ENCODE measurements at places on chromosomes 12 and 14. TPM values are rescaled to one million over a fixed set of nuclear protein-coding genes. Genes with fewer than 3 reads are reported as not detected.

CISTR gene
- 0.83 TPM for total RNA-seq

CAPZA3 gene
- not detected for total RNA-seq

IL26 gene
- total RNA-seq, result not detected

CPM gene
- total RNA-seq, result 7.7 TPM

SP7 gene
- total RNA-seq, result not detected

CYP46A1 gene
- 3.0 TPM for total RNA-seq

TSPAN11 gene
- total RNA-seq, result 1.9 TPM

DNA sequence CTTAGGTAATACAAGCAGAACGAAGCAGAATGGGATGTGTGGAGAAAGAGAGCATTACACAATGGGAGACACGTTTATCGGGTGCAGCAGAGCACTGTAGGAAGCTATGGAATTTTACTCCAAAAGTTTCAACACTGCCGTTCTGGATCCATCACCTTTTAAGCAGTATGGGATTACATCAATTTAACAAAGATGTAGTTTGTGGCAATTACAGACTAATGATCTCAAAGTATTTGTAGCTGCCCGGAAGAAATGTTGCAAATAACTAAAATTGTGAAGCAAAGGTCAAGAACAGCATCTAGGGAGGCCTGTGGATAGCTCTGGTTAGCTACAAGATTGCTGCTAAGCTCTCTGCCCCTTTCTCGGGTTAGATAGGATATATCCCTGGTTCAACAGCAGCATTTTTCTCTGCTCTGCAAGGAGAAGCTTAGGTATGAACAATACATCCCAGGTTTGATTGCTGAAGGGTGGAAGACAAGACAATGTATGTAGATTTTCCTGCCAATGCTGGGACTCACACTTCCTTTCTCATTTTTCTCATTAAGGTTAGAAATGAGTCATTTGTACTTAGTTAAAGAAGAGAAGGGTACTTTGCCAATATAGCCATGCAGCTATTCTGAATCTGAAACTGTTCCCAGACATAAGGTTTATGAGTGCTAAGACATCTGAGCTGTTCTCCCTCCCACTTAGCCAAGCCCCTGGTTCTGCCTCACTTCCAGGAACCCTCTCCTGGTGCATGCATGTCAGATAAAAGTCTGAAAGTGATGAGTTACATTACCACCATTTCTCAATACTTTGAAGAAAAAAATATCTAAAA lies 75.0 kb upstream of the HIF1A start:
- no peak for DNase-seq

- DNase-seq, result no peak
Measured at GRCh38 chr14:26595926-26596542, 1.8 kb downstream of the NOVA1 start.

DNA sequence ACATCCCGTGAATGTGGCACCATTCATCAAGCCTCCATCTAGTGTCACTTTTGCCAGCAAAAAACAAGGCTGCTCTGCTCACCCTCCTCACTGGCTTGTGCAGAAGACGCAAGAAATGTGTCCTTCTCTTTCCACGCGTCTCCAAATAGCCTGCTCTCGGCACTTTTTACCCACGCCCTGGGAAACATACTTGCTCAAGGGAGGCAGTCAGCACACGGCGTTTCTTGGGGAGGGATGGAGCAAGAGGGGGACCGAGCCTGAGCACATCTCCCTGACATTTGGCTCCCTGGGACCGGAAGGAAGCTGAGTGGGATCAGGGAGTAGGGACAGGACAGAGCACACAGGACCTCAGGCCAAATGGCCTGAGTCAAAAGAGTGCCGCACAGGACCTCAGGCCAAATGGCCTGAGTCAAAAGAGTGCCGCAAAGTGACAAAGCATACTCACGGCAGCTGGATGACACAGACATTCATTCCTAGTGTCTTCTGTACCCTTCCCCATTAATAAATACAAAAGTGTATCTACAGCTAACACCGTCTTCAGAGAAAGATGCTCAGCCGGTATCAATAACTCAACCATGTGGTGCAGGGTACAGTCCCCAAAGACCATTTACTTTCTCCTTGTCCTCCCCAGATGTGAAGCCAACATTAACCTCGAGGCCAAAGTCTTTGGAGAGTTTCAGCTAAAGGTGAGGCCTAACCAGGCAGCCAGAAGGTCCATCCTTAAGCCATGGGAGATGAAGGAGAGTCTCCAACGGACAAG lies 7.1 kb downstream of the BCL11B start:
- no peak for DNase-seq

- DNase-seq, result no peak
Measured at GRCh38 chr12:3950714-3951320, 77.6 kb upstream of the PARP11 start.

- DNase-seq, result peak; percentile 35
Measured at GRCh38 chr12:117685110-117685926, 283.5 kb downstream of the KSR2 start.

DNA sequence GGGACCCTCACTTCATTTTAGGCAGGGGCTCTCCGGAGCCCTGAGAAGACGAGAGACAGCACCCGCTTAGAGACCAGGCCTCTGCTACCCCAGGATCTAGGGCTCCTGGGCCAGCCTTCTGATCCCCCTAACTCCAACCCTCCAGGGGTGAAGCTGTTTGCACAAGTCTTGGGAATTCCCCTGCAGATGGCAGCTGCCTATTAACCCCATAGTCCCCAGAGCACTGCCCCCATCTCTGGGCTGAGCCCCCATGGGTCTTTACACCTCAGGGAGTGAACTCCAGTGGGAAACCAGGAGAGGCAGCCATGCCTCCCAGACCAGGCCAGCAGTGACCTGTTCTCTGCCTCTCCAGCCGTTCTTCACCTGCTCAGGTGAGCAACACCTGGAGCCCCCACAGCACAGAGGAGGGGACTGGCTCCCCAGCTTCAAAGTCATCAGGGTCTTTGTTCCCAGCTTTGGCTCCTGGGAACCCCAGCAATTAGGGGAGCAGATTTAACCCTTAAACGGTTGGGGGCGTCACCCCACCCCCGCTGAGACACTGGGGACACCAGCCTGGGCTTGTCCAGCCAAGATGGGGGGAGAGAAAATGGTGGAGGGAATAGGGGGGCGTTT lies 2.3 kb downstream of the WNT10B start:
- DNase-seq, result no peak

- DNase-seq, result peak; percentile 9
Measured at GRCh38 chr14:100862277-100862676, 36.4 kb downstream of the MEG3 start.

GRCh38 chr14:72975770-72976169 lies 49.5 kb downstream of the DCAF4 start:
- no peak for DNase-seq

DNA sequence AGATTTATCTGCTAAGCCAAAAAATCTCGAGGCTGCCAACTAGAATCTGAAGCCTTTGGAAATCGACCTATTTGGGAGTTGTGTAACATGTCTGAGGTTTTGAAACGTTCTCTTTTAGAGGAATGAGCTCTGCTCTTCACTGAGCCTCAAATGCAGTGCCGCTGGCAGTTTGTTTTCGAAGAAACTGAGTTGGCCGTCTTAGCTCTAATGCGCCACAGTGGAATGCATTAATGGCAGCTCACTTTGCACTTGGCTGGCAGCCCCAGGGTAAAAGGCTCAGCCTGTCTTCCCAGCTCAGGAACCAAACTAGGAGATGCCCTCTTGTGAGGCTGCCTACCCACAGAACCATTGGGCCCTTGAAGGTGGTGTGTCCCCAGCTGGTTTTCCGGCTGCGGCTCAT lies 53.8 kb downstream of the SFSWAP start:
- DNase-seq, result no peak

DNA sequence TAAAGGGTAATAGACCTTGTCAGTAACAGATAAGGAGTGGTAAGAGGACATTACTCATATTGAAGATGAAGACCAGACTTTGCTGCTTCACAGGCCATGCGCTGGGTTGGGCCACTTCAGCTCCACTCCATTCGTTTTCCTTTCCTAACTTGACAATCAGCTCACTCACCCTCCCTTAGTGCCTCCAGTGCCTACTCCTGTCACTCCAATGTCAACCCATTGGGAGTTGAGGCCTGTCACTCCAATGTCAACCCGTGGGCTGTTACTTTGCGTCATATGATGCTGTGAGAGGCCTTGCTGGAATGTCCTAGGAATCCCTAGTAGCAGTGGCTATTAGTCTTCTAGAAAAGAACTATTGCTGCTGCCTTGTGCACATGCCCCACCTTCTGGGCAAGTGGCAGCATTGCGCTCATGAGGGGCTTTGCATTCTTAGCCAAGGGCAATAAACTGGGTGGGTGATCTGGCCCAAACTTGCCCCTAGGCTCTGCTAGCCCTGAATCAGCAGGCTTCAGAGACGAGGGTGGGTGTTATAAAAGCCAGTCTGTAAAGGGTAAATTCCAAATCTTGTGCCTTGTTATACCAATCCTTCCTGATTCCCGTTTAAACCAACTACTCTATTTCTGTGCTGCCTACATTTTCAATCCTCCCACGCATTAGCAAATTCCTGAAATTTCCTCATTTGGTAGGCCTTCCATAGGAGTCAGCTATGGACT lies 36.1 kb downstream of the BAZ2A start:
- no peak for DNase-seq

Data from Right ventricle myocardium superior (tissue), 1 donor.